Activated CD4-positive, alpha-beta T cell treated with anti-CD3 and anti-CD28 coated beads for 1 hour (primary cell): ENCODE measurements at places on chromosomes 11 and 22.

- DNase-seq: no peak
Observed at GRCh38 chr11:9153651-9154050, 62.3 kb upstream of the SCUBE2 start.

DNA sequence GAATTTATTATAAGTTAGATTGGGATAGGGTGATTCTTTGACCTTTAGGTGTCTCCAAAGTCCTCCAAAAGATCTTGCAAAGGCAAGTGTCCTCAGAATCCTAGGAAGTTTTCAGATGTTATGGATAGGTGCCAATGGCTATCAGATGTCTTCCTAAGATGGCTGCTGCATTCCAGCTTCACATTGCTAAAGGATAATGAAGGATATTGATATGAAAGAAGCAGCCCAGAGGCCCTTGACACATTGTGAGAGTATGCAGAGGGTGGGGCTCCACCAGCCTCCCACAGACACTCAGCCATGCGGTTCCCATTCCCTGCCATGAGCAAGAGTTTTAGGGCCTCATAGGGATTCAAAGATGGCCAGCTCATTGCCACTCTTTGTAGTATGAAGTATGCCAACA lies 22.3 kb upstream of the GLYATL2 start:
- DNase-seq: no peak

DNA sequence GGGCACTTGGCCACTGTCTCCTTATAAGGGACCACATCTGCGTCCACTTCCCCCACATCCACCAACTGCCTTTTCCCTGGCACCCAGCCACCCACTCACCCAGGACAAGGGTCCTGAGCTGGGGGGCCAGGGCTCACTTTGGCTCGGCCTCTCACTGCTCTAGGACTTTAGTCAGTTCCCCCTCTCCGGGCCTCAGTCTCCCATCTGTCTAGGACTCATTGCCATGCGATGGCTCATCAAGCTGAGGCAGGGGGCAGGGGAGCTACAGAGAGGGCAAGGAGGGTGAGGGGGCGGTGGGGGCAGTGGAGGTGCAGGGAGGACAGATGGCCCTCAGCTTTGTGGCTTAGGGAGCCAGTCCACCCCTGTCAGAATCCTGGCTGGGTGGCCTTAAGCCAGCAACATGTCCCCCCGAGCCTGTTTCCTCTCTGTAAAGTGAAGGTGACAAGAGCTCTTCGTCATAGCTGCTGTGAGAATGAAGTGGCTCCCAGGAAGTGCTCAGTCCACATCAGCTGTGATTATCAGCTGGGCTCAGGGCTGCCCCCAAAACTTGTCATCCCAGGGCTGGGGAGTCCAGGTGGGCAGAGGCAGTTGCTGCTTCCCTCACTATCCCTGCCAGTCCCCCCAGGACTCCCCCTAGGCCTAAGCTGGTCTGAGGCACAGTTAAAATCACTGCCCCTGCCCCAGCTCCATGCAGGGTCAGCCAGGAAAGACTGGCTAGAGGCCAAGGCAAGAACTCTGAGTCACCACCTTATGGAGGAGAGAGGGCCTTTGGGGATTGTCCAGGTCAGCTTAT lies 14.9 kb downstream of the RAC2 start:
- DNase-seq: no peak

DNA sequence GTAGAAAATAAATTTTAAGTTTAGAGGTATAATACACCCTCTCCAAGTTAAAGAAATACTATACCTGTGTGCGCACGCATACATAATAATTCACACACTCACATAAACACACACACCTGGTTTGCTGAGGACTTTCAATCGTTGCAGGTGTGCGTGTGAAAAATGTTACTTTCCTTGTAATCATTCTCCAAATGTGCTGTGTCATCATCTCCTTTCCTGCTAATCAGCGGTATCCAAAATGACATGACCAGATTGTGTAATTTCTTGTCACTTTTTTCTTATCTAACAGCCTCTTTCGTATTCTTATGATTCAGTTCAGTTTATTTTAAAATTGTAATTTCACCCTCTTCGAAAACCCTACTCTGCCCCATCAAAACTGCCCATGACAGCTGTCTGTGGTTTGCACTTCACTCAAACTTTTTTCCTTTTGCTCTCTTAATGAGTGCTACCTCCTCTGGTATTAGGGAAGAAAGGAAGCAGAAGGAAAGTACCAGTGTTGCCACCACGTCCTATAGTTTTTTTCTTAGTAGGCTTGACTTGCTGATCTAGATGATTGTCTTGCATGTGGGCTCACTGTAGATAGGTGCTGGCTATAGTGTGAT lies 651.2 kb downstream of the CNTN5 start:
- DNase-seq: no peak

- DNase-seq: peak; percentile 21
Observed at GRCh38 chr22:20243537-20244249, 24.4 kb downstream of the RTN4R start.

- no peak for DNase-seq
Observed at GRCh38 chr22:46659791-46660186, 39.6 kb downstream of the GRAMD4 start.

DNA sequence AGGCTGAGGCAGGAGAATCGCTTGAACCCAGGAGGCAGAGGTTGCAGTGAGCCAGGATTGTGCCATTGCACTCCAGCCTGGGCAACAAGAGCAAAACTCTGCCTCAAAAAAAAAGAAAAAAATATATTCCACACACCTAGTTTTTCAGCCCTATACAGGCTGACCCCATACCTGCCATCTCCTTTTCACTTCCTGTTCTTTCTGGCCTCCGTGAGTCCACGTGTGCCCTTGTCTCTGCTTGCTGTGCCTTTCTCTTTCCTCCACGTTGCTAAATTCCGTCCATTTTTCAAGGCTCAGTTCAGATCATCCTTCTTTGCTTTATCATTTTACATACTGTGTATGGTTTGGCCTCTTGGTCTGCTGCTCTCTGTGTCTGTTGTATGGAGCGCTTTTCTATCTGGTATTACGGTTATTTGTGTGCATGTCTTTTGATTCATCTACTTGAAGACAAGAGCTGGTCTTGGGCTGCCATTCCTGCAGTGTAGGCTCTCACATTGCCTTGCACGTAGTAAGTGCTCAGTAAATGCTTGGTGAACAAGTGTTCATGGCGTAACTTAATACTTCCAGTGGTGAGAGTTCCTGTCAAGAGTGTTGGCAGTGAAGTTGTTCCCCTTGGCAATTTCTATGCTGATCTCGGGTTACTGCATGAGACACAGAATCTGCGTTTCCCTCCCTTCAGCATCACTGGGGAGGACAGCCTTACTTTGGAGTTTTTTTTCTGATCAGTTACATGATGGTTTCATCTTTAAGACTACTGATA lies 57.5 kb downstream of the PTPRJ start:
- no peak for DNase-seq

DNA sequence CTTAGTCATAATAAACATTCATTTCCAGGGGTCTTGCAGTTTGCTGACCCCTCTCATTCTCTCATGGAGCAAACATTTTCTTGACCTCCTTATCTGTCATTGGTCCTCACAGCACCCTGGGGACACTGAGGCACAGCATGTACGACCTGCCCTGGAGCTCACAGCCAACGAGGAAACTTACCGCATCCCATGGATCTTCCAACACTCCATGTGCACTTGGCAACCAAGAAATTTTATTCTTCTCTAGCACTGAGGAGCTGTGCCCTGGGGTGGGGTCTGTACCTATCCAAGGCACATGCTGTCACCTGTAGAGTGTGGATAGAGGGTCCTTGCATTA lies 69.4 kb upstream of the IGLL5 start:
- no peak for DNase-seq
